ENCODE measurements at places on chromosomes 4 and X.
A peak's percentile ranks its signal among the peaks of the same experiment; 100 is the strongest.

DNA sequence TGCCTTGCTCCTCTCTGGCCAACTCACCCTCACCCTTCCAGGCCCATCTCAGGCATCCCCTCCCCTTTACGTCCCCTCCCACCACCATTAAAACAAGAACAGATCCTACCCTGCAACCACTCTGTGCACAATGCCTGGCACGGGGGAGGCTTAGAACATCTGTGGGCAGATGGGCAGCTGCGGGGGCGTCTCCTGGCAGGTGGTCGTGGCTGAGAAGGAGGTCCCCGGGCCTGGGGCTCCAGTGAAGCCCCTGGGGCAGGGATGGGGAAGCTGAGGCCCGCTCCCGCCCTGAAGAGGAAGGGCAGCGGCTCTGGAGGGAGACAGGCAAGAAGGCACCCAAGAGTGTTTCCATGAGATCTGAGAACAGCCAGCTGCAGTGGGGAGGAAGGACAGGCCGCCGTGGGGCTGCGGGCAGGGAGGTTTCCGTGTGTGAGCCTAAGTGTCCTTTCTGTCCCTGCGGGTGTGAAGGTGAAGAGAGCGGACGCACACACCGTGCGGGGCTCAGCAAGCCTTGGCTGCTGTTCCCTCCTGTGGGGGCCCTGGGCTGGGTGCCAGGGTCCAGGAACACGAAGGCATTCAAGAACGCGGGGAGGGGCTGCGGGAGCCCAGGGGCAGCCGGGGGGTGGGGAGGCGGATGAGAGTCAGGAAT is 7.8 kb upstream of the TBC1D14 start:
- no peak for DNase-seq

GRCh38 chr4:124743711-124744110 is 31.2 kb upstream of the ANKRD50 start:
- no peak for DNase-seq

- DNase-seq: no peak
Measured at GRCh38 chr4:8761167-8761823, 110.3 kb downstream of the HMX1 start.

DNA sequence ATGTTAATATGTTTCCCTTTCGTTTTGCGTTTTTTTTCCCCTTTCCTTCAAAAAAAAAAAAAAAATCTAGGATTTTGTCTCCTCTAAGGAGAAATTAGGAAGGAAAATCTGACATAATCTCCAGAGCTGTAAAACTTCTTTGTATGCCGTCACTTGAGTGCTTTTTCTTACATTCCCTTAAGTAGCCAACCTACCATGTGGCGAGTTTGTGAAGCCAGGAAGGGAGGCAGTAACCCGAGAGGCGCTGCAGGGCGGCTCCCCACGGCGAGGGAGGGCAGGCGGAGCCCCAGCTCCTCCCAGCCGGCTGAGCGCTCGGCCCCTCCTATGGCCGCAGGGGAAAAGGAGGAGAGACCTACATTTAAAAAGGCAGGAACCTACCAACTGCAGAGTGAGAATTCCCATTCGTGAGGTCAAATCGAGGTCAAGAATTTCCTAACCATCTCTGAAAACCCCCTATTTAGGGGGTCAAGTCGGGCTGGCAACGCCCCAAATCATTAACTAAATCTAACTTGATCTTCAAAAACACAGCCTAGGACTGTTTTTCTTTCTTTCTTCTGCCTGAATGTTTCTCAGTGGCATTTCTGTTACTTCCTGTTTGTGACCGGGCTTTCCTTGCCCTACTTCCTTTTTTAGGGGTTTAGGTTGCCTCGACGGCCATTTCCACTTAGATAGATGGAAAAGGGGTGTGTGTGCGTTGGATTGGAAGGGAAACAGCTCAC is 345.1 kb upstream of the KLF3 start:
- DNase-seq: peak; percentile 85

- no peak for DNase-seq
Measured at GRCh38 chr4:87651941-87652340, 1.9 kb downstream of the DMP1 start.

- DNase-seq: peak; percentile 1
Measured at GRCh38 chr4:146256328-146256727, 42.0 kb downstream of the REELD1 start.
